ENCODE measurements at places on chromosomes 1 and 21.

- DNase-seq: no peak
Measured at GRCh38 chr1:172929006-172929405, 121.7 kb downstream of the TNFSF18 start.

DNA sequence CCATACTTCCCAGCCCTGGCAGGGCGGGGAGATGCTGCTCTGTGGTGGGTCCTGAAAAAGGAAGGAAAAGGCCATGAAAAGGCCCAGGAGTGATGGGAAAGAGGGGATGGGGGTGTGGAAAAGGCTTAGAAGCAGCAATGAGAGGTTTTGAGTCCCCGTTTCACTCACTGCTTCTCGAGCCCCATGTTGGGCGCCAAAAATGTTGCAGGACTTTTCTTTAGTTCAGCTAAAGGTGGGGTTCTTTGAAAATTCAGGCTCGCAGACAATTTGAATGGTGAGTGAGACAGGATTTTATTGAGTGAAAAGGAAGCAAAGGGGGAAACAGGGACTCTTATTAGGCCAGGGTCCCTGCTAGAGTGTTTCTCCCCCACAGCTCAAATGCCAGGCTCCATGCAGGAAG is 93.1 kb downstream of the MRPS6 start:
- DNase-seq: no peak

- DNase-seq: no peak
Measured at GRCh38 chr1:71089536-71090270, 8.9 kb upstream of the ZRANB2 start.

DNA sequence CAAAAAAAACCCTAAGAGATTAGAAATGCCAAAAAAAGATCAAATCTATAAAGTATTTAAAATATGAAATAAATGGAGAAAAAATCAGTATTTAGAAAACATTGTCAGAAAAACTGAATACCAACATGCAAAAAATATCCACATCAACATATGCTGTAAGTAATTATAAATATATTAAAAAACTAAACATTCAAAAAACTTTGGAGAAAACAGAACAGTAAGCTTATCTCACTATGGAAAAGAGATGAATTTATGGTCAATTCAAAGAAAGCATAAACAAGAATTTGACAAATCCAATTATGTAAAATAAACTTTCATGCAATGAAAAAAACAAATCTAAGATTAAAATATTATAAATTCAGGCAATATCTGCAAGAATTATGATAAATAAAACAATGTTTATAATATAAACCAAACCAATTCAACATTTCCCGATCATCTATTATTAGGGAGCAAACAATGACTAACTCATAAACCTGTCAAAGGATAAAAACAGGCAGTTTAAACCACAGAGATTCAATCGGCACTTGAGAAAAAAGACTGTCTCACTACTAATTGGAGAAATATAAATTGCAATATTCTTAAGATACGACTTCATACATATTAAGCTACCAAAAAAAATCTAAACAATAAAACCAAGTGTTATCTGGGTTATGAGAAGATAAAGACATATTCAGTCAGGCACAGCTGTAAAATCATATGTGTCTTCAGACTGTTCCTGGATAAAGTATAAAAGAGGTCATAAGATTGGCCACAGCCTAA is 21.8 kb downstream of the EYA3 start:
- DNase-seq: no peak

GRCh38 chr1:74715236-74715502 is 17.7 kb downstream of the CRYZ start:
- DNase-seq: no peak

DNA sequence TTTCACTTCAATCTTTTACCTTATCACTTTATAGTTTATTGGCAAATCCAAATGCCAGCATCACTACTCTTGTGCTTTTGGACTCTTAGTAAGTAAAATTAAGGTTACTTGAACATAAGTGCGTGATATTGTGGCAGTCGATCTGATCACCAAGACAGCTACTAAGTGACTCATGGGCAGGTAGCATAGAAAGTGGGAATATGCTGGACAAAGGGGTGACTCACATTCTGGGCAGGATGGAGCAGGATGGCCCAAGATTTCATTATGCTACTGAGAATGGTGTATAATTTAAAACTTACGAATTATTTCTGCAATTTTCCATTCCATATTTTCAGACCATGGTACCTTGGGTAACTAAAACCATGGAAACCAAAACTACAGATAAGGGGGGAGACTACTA is 120.2 kb downstream of the ROR1 start:
- no peak for DNase-seq

DNA sequence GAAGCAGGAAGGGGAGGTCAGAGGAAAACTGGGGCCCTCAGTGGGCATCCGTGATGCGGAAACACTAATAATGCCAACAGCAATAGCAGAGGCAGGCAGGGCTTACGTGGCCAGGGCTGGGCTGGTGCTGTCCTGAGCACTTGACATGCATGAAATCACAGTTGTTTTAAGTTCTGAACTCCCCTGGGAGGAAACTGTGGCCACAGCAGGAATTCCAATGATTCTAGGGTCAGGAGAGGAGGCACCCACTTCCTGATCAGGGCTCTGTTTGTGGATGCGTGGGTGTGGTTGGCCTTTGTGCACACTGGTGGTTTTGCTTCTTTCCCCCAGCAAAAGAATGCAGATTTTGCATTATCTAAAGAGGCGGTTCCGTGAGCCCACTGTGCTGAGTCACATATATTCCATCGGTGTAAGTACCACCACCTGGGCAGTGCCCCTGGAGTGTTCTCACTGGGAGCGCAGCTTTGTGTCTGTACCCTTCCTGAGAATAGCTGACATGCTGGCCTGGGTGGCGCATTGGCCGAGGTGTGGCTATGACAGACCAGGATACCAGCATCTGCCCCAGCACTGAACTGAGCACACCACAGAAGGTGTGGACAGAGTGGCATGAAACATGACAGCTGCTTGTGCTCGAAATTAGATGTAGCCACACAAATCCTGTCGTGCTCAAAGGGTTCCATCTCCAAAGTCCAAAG is 71.0 kb downstream of the PDE9A start:
- DNase-seq: no peak

DNA sequence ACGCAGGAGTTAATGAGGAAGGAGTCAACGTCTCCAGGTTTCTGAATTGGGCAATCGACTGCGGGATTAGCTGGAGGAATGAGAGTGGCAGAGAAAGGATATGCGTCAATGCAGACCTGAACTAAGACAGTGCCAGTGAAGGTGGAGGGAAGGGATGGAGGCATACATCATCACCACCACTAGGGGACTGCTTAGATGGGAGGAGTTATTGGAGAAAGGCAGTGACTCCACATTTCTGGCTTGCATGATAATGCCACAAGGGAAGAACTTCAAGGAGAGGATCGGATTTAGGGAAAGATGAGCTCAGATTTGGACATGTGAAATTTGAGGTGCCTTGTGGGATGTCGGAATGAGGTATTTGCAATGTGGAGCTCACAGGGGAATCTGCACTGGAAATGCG is 17.5 kb downstream of the VASH2 start:
- DNase-seq: no peak

DNA sequence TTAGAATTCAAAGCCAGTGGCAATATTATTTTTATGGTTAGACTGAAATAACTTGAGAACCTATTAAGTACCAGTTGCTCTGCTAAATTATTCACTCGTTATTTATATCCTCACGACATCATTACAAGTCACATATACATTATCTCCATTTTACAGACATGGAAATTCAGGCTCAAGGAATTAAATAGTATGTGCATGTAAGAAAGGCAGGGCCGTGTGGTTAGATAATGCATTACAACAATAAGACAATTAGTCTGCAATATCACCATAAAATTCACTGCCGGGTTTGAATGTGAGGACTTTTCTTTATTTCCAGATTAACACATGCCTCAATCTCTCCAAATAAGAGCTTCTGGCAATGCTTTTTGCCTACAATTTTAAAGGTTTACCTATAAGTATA is 523.4 kb downstream of the PTBP2 start:
- no peak for DNase-seq

- no peak for DNase-seq
Measured at GRCh38 chr1:35518183-35518582, 39.0 kb downstream of the KIAA0319L start.

DNA sequence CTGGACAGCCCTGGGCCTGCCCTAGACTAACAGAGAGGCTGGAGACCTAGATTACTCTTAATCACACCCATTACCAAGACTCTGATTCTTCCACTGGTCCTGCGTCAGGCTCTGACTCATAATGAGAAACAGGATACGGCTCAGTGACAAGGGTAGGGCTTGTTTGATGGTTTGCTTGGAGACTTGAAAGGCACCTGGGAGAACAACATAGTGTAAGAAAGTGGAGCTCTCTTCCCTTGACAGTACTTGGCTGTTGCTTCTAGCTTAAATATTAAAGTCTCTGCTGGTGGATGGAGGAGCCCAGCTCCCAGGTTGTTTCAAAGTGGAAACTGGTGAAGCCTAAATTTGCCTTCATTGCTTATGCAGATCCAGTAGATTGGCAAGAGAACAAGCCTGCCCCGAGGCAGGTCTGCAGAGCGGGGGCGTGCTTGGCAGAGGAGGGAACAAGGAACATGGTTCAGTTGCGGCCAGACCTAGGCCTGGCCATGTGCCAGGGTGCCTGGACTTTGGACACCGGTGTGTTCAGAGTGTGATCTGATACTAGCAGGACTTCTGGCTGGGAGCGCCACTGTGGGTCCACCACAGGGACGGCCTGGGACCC is 480.6 kb downstream of the CAMTA1 start:
- DNase-seq: no peak

GRCh38 chr1:232992227-232992626 is 41.8 kb downstream of the NTPCR start:
- DNase-seq: no peak

DNA sequence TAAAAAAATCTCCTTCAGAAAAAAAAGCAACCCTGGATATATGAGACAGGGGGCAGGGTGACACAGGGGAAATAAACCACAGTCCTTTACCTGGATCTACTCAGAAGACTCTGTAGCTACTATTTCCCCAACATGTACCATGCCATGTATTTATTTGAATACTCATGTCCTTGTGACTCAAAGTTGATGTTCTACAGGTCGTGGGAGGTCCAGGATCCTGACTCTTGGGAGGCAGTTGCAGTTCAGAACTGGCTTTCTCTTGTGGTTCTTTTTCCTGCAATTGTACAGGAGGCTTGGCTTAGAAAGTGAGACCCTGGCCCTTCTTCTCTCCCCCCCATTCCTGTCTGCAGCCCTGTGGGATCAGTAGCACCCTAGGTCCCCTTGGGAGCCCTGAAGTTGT is 5.8 kb upstream of the IL24 start:
- no peak for DNase-seq

DNA sequence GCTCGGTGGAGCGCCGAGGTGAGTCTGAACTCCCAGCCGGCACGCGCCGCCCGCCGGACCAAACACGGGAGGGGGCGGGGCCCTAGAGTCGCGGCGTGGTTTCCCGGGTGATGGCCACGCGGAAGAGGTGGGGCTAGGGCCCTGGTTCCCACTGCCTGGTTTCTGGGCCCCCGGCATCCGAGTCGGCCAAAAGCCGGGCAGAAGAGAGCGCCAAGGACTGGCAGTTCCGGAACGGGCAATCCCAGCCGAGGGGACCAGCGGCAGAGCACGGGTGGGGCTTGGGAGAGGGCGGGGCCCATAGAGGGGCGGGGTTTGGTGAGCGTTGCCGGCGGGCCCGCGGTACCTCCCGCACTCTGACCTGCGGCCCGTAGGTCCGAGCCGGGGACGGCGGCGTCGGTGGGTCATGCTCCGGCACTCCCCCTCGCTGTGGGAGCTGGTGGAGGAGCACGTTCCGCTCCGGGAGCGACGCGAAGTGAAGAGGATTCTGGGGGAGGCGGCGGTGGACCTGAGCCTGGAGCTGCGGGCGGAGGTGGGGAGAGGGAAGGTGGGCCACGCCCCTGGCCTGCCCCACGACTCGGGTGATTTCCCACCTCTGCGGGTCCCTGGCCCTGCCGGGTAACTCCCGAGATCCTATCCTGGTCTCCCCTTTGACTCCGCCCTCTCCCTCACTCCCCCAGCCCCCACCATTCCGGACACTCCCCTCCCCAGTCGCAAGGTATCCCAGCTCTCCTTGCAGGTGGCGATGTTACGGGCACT is at the start of gene CCDC24:
CCDC24 (plus strand) TSS at position 124 of the 756 bp plus-strand sequence; CDS start at position 404, 280 bp downstream.
- DNase-seq: peak; percentile 79

Data from posterior cingulate gyrus (tissue), 11 donors.